Hematopoietic multipotent progenitor cell treated with erythropoietin and hydrocortisone succinate and interleukin-3 and kit ligand, for 4 days (in vitro differentiated cells): ENCODE measurements at places on chromosomes 6 and 20.

DNA sequence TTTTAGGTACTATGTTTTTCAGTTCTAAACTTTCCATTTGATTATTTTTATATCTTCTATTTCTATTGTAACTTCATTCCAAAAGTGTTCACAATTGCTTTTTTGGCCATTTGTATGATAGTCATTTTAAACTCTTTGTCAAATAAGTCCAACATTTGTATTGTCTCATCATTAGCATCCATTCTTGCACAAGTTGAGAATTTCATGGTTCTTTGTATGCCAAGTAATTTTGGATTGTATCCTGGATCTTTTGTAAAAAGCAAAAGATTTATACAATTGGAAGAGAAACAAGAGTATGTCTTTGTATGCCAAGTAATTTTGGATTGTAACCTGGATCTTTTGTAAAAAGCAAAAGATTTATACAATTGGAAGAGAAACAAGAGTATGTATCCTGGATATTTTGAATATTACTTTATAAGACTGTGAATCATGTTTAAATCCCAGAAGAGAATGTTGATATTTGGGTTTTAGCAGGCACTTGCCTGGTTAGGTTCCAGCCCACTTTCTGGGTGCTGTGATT is 36.9 kb upstream of the NT5E start:
- DNase-seq, result no peak

DNA sequence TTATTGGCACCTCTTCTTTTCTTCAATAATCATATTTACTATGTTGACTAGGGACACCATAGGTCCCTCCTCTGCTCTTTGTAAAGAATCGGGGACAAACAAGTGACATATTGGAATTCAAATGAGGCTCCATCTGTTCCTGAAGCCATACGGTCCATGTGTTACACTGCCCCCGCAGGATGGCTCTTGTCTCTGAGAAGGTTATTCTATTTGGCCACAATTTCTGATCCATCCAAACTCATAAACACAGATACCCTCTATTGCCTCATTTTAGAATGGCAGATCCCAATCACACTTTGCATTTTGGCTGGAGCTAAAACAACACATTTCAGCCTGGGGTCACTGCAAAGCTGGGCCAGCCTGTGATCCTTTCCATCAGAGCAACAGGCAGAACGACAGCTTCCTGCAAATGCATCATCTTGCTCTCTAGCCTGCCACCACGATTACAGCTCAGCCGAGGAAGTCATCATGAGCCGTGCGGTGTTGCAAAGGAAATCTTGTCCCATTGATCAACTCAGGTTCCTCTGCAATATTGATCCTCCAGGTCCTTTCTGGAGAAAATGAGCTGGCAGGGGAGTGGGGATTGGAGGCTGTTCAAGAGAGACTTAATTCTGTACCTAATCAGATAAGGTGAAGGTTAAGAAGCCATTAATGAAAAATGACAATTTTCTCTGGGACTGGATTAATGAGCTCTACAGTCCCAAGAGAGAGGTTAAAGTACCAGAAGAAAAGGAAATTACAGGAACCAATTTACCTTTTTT is 73.1 kb downstream of the AGPAT4 start:
- DNase-seq, result peak; percentile 48

DNA sequence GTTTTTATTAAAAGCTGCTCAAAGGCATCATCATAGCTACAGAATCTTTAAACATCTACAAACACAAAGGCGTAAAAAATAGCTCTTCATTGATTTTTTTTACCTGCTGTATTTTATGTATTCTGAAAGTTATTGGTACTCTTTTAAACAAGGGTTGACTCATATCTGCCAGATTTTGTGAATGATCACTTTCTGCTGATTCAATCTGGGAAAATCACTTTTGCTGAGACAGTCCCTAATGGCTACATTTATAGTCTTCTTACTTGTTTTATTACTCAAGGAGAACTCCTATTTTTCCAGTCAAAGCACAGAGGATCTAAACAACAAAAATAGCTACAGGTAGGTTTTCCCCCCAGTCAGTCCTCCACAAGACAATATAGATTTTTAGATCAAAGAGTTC is 739.0 kb downstream of the CBLN4 start:
- no peak for DNase-seq

DNA sequence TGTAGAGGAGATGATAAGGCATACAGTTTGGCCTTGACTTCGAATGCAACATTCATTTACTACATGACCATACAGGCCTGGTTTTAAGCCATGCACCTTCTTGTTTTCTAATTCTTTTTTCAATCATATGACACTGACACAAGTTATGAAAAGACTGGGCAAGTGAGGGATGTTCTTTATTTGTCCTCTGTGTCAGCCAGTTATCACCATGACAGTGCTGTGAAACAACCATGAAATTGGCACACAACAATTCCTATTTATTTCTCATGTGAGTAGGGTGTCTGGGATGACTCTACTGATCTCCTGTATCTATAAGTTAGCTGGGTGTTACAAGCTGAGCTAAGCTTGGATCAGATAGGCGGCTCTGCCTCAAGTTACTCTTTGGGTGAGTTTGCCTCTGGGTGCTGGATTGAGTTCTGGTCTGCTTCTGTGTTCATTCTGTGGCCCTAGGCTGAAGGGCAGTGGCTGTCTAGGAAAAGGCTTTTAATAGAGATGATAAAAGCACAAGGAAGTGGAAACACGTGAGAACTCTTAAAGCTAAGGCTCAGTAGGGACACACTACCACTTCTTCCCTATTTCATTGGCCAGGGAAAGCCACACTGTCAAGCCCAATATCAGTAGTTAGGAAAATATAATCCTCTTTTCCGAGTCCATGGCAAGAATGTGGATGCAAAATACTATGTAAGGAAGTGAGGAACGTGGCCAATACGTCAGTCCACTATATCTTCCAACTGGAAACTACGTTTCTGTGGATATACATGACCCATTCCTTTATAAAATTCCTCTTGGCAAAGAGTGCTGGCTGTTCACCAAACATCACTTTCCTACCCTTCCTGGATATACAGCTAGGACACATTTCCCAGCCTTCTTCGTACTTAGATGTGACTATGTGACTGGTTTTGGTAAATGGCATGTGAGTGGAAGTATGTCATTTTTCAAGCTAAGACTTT is 126.2 kb upstream of the RNF24 start:
- no peak for DNase-seq

DNA sequence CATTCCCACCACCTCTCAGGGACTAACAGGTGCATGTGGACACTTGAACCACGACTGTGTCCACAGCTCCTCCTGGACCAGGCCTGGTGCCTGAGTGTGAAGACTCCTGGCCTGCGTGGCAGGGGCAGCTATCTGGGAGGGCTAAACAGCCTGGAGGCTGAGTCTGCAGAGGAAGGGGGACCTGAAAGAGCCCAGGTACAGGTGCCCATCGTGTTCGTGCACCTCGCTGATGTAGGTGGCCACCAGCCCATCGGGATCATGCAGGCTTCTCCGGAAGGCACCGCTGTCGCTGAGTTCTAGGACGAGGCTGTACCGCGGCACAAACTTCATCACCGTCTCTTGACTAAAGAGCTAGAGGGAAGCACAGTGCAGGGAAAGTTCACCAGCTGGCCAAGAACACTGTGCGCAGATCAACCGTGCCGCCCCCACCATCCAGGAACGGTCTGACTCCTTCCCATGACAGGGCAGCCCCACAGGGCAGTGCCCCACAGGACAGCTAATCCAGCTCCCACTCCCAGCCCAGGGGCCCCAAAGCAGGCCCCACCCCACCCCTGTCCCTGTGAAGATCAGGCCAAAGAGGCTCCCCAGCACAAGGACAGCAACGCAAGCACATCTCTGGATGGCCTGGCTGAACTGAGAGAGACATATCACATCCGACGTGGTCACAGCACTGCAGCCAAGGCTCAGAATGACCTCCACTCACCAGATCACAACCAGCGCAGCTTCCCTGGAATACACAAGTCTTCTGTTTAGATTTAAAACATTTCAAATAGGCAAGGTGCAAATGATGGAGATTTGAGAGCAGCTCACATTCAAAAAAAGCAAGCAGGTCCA is 14.8 kb downstream of the CST7 start:
- DNase-seq, result no peak

DNA sequence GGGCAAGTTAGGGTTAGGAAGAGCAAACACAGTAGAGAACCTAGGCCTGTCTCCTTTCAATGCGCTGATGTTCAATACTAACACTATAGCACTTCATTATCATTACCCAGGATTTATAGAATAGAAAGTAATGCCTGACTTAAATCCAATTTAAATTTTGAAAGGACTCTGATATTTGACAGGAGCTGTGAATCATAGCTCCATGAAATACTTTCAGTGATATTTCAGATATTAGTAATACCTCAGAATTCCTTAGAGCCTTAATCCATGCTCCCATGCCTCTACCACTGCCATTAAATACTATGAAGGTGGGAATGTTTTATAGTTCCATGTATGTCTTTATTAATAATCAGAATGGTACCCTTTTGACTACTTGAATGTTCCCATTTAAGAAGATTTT is 530.2 kb downstream of the BCKDHB start:
- no peak for DNase-seq

DNA sequence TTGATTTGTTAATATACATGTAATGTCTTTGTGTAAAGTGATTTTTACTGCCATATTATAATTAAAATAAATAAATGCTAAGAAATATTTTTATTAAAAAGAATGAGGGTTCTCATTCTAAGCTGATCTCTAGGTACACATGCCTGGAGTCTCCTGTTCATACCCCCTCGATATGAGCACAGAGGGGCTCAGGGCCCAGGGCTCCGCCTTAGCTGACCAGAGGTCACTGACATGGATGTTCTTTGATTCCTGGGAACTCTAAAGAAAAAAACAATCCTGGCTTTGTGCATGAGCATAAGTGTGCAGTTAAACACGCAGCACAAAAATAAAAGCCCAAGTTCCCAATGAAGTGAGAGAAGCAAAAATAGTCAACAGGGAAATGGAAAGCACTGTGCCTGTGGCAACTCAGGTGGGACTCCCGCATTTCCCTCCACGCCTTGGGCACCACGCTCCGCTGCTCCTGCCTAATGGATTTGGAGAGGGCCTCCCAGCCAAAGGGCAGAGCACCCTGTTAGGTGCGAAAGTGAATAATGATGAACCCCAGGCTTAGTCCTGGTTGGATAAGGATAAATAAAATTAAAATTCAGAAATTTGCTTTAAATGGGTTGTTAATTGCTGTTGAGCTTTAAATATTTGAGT is 33.3 kb upstream of the QKI start:
- DNase-seq, result no peak

- DNase-seq, result peak; percentile 89
Observed at GRCh38 chr6:13709689-13710551, 1.7 kb downstream of the RANBP9 start.

DNA sequence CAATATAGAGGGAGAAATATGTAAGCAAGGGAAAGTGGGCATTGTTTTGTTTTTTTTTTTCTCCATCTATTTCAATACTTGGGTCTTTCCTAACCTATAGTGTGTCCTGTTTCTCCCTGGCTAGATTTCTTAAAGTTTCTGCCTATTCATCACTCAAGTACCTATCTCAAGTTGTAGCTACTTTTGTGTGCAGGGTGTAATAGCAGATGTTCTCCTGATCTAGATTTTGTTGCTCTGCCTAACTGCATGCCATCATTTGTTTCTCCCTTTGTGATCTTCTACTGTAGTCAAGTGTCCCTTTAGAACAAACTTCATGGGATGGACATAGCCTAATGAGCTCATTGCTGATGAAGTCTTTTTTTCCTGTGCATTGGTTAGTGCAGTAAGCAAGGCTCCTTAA is 45.8 kb downstream of the TOP1 start:
- DNase-seq, result peak; percentile 23

GRCh38 chr6:111985202-111985731 is 68.6 kb upstream of the CCN6 start:
- no peak for DNase-seq

GRCh38 chr6:63492476-63492875 is 79.8 kb upstream of the LOC128125822 start:
- DNase-seq, result no peak

- DNase-seq, result no peak
Observed at GRCh38 chr20:53412577-53413185, 181.0 kb downstream of the ZNF217 start.

- no peak for DNase-seq
Observed at GRCh38 chr6:157117431-157118095, 205.8 kb downstream of the TMEM242 start.
